ENCODE measurements at places on chromosomes 6 and 20.

DNA sequence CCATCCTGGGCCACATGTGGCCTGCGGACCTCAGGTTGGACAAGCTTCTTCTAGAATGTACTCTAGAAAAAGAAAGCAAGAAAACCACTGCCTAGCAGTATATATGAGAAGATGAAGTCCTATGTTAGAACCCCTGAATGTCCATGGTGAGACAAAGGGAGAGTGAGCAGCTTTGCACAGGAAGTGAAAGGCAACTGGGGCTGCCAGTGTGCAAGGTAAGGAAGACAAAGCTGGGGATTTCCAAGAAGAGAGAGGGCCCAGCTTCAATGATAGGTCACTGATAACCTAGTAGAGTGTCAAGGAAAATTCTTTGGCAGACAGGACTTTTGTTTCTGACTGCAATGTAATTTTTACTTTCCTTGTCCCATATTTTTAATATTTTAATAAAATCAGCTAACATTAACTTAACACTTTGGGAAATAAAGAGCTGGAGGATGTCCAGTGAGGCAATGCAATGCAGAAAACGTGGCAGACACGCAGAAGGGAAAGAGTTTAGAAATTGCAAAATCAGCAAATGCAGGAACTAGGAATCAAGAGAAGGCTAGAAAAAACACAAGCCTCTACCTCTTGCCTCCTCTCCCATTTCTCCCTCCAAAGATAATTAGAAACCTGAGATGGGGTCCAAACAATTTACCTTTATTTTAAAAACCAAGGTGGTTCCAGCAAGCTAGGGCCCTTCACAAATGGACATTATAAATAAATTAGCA, 47.4 kb downstream of the CYP39A1 start:
- no peak for DNase-seq

GRCh38 chr6:21873562-21873961, 280.0 kb downstream of the SOX4 start:
- DNase-seq = no peak

DNA sequence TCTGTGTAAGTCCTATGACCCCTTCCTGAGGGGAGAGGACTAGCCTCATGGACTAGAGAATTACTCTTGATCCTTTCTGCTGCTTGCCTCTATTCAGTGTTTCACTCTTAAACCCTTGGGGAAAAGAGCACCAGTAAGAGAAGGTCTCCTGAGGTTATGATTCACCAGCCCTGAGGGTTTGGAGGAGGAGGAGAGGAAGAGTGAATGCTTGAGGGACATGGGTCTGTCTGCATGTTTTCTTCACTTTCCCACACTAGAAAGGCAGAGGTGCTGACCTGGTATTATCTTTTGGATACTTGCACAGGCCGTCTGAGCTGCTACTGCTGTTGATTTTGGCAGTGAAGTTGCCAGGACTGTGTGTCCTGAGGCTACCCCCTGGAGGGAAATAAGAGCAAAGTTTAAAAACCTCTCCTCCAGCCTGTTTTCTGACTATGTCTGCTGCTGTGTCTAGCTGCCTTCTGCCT, 78.3 kb downstream of the CD109 start:
- no peak for DNase-seq

GRCh38 chr6:2430612-2431011, 185.2 kb upstream of the GMDS start:
- no peak for DNase-seq

GRCh38 chr6:24484657-24485323, 4.6 kb downstream of the GPLD1 start:
- DNase-seq = no peak

DNA sequence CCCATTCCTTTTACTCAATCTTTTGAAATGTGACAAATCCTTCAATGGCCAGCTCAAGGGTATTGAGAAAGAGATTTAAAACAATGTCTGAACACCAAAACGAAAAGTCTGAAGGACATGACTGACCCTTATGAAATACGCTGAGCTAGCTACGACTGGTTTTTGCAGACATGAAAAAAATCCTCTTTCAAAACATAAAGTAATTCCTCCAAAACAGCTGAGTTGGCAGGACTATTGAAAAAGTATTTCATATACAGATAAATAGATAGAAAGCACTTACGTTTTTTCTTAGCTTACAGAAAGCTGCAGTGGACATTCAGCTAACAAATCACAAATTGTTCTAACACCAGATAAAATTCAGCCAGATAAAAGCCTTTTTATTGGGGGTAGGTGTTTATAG, 702.7 kb upstream of the AGPAT4 start:
- no peak for DNase-seq

DNA sequence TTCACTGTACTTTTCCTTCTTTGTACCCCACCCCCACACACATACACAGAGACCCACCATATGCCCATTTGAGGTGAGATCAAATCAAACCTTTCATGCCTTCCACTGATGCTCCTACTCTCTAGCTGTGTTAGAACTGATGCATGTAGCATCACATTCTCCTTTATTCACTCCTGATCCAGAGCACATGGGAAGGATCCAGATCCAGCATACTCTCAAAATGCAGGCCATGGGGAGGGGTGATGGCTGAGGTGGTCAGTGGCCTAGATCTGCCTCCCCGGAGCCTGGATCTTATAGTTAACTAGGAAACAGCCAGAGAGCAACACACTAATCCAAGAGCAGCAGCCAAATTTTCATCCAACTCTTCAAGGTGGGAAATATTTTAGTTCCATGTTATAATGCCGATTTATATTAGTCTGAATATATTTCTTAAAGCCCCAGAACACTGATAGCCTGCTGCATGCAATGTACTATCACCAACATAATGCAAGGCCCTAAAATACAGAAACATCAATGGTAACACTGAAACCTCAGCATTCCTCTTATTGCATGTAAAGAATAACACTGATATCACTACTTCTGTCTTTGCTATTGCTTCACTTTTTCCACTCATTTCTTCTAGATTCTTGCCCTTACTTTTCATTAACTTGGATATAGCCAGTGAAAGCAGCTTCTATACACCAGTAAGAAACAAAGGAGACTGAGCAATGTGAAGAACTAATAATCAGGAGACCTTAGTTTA, 126.8 kb upstream of the BEND6 start:
- DNase-seq = no peak

- no peak for DNase-seq
These were observed 10.9 kb downstream of the LRRC73 start for GRCh38 chr6:43499028-43499815.

- no peak for DNase-seq
These were observed 144.0 kb upstream of the AGPAT4 start for GRCh38 chr6:161417717-161418462.

DNA sequence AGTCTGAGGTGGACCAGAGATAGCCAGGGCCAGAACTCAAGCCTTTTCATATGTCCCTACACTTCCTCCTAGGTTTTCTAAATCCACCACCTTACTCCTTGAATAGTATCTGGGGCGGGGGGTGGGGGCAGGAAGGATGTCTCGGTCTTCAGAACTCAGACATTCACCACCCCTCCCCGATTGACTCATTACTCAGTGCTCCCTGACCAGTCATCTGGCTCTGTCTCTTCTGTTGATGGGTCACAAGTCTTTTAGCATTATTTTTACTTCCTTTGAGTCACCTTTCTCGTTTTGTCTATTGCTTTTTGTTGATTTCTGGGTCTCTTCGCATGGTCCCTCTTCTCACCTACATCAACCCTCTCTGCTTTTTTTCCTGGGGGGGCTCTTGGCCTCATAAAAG, 23.3 kb downstream of the NOX3 start:
- DNase-seq = no peak

Measured in NCI-H187 treated with DMSO at 0.1 percent for 48 hours (cell line).